BJ (cell line): ENCODE measurements at places on chromosomes 6 and 20.

- DNase-seq: no peak
Measured at GRCh38 chr6:167426084-167426483, 101.2 kb downstream of the TTLL2 start.

DNA sequence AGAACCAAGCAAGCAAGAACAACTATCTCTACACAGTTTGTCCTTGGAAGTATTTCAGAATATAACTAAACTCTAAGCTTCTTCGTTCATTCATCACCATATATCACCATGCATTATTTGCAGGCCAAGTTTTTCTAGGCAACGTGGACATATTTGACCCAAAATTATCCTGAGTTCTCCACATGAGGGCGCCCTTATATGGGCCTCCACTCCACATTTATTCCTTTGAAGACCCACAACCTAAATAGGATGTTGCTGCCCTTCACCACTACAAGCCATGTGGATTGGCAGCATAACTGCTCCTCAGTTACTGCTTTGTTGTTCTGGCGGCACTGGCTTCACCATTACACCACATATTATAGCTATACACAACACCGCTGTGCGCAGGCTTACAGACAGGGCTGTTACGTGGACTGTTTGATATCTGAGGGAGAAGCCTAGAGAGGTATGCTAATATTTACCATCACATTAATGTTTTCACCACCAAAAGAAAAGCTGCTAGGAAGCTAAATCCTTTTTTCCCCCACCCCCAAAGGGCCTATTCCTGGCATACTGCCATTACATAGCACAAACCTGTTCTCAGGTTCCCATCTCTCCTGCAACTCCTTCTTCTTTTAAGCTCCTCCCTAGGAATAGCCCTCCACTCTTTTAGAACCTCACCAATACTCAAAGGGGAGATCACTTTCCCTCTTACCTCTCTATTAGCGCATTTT lies 411.7 kb downstream of the C6orf118 start:
- no peak for DNase-seq

GRCh38 chr6:53912661-53913060 lies 117.9 kb downstream of the LRRC1 start:
- no peak for DNase-seq

- no peak for DNase-seq
Measured at GRCh38 chr20:37072293-37073196, 23.3 kb downstream of the RBL1 start.

DNA sequence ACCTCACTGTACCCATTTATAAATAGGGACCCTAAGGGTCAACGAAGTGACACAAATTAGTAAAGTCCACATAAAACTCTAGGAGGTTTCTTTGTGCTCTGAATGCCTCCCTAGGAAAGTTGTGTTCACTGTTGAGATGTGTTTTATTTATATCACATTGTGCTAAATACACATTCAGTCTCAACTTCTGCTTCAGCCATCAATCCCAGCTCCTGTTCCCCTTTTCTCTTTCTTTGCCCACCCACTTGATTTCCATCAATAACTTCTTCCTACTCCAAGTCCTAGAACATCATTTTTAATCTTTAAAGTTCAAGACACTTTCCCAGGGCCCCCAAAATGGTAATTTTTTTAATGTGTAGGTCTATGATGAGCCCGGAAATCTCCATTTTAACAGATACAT lies 208.3 kb upstream of the RAB32 start:
- no peak for DNase-seq

GRCh38 chr20:57445298-57445697 lies 54.1 kb downstream of the RBM38 start:
- peak; percentile 31 for DNase-seq

- no peak for DNase-seq
Measured at GRCh38 chr6:130164251-130164650, 58.5 kb downstream of the SAMD3 start.

DNA sequence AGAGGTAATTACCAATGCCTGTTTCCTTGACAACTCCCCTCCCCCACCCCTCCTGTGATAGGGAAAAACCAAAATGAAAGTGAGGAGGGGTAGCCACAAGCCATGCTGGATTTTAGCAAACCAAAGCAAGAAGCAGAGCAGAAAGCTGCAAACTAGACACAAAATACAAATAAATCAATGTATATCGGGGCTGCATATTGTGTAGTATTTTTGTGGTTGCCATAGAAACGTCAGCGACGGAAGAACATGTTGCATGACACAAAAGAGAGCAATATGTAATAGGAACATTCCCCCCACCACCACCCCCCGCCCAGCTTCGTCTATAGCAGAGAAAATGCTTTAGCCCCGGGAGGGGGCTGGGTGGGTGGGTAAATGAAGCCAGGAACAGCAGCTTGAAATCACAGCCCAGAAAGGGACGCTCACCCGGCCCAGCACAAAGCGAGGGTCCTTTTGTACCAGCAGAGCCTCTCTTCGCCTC lies 548 bp downstream of the AGPAT4 start:
- DNase-seq: no peak

DNA sequence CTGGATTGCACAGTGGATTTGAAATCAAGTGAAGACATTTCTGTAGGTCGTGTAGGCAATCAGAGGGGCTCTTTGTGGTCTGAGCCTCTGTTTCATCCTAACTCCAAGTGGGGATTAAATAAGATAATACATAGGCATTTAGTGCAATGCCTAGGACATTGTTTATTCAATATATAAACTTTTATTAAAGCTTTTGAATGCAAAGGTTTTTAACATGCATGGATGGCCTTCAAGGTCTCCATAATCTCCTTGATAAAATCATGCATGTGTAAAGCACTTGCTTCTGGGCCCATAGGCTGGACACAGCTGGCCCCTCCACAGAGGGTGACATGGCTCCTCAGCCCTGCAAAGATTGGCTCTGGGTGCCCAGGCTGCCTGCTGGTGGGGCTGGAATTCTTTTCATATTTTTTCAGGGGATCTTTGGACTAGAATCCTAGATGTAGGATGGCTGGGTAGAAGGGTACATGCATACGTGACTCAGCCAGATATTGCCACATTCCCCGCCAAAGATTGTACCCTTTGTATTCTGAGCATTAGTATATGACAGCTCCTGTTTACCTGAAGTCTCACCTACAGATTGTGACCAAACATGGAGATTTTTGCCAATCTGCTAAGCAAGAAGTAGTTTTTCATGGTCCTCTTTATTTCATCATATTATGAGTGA lies 19.0 kb upstream of the AVP start:
- no peak for DNase-seq

DNA sequence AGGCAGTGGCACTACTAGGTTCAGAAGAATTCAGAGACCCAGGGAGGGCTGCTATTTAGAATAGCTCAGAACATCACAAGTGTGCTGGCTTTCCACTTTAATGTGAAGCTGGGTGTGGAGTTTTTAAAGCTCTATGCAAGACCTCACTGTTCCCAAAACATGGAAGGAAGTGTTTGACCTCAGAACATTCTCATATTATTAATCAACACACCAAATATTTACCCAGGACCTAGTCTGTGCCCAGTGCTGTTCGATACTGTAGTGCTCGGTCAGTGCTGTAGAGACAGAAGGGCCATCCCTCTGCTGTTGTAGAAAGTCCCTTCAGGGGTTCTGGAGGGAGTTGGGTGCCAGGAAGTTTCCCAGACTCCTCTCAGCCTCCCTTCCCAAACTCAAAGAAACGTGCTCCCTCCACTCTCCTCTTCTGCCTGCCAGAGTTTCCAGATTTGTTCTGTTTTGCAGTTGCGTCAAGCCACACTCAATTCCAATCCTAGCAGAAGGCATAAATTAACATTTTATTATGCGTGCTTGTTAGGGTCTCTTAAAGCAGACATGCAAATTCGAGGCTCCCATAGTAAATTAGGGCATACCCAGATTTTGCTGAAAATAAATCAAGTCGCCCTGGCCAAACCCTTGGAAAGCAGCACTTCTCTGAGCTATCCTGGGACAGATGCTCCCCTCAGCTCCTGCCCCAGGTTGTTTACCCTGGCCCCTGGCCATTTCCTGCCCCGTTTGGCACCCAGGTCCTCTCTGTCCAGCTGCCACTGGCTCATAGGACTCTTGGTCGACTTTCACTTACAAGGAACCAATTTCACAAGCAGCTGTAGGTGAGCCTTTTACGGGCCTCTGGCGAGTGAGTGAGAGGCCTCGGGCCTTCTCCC lies 248.6 kb downstream of the HIVEP2 start:
- no peak for DNase-seq

DNA sequence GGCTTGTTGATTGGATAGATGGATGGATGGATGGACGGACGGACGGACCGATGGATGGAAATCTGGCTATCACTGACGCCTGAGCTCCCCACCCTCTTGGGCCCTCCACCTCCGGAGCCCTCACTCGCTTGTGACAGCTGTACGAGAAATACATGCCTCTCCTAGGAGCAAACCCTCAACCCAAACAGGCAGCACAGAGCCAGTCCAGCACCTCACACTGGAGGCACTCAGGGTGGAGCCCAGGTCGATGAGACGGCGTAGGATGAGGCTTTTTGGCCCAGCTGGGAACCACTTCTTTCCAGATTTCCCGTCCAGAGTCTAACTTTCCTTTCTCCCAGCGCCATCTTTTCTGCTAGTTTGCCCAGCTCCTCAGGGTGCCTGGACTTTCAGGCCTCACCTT lies 2.7 kb upstream of the LY6G5C start:
- DNase-seq: no peak

DNA sequence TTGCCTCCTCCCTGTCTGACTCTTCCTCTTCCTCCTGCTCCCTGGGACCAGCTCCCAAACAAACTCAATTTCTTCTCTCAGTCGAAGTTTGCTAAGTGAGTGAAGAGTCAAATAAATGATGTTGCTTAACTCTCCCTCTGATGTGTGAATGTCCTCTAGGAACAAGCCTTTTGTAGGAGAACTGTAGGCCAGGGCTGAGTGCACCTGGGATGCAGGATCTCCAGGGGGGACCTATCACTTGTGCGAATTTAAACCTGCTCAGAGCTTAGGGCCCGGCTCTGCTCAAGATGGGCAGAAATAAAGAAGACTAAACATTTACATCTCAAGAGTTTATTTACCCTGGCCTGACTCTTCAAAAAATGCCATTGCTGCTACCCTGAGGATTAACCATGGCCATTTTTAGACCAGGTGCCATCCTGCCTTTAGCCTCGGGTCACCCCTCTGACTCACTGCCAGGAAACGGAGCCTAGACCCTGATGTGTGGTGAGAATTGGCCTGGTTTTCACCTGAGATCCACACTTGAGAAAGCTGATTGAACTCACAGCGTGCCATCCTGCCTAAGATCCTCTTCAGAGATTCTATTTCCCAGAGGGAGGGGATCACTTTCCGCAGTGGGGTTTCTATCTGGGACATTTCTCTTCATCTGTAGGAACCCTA lies 63.6 kb upstream of the CD93 start:
- no peak for DNase-seq

DNA sequence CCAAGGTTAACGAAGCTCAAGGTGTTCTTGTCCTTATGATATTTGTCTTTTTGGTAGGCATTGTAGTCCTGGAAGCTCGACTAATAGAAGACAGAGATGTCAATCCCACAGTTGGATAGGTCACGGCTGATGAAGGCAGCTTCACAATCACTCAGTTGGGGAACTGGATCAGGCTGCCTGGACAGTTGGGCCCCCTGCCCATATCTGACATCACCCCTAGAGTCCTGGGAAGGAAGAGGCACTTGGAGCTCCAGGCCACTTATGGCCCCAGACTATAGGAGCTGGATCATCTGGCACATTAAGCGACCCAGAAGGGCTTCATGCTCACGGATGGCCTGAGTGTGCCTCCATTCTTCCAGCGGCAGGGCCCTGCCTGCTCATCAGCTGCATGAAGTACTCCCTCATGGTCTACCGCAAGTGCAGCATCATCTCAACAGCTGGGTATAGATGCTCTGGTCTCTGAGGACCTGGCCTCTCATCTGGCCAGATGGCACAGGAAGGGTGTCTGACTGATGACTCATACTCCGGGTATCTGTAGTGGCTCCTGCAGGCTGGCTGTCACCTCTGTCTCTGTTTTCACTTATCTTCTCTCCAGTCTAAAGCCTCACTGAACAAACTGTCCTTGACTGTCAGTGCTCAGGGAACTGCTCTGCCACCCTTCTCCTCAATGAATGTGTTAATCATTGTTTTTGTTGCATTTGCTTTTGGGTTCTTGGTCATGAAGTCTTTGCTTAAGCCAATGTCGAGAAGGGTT lies 29.2 kb upstream of the SSR1 start:
- no peak for DNase-seq

GRCh38 chr6:67897998-67898607 lies 737.0 kb upstream of the ADGRB3 start:
- no peak for DNase-seq

DNA sequence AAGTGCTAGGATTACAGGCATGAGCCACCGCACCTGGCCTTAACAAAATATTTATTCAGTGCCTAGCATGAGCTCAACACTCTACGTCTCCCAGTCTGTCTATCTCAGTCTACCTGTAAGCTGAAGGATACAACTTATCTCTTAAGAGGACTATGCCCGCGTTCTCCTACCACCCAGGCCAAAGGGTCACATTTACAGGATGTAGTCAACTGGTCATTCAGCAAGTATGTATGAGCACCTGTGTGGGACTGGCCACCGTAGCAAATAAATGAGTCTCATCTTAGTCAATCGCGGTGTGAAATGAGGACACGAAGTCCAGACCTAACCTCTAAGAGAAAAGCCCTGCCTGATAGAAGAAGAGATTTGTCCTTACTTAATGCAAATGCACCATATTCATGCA lies 49.9 kb downstream of the MUC22 start:
- no peak for DNase-seq

DNA sequence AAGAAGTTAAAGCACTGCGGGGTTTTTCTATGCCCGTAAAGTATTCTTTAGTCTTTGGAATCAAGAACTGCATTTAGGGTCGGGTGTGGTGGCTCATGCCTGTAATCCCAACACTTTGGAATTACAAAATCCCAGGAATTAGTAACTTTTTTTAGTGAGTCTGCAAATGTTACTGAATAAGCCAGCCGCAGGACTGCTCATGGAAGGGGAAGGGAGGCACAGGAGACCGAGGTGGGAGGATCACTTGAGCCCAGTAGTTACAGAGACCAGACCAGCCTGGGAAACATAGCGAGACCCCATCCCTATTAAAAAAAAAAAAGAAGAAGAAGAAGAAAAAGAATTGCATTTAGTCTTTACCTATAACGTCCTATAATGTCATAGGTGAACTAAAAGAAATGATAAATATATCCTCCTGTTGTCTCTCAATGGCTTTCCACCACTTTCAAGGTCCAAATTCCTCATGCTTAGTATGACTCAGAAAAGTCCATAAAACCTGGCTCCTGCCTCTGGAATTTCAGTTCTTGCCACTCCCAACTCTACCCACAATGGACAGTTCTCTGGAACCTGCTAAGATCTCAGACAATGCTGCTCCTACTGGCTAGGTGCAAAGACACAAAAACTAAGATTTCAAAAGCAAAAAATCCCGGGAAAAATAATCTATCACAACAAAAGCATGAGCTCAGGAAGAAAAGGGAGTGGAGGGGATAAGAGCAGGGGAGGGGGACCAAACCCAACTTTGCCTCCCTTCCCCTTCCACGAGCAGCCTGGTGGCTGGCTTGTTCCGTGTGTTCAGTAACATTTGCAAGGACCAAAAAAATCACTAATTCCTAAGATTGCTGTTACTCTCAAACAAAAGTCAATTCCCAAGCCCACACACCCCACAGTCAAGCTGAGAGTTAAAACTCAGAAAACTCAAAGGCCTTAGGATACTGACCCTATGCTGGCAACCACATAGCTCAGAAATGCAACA lies 39.0 kb downstream of the B4GALT5 start:
- no peak for DNase-seq

- DNase-seq: no peak
Measured at GRCh38 chr6:136782021-136782770, 10.1 kb downstream of the MAP3K5 start.
